AML-193 (cell line): ENCODE measurements at places on chromosomes 1 and 21.

DNA sequence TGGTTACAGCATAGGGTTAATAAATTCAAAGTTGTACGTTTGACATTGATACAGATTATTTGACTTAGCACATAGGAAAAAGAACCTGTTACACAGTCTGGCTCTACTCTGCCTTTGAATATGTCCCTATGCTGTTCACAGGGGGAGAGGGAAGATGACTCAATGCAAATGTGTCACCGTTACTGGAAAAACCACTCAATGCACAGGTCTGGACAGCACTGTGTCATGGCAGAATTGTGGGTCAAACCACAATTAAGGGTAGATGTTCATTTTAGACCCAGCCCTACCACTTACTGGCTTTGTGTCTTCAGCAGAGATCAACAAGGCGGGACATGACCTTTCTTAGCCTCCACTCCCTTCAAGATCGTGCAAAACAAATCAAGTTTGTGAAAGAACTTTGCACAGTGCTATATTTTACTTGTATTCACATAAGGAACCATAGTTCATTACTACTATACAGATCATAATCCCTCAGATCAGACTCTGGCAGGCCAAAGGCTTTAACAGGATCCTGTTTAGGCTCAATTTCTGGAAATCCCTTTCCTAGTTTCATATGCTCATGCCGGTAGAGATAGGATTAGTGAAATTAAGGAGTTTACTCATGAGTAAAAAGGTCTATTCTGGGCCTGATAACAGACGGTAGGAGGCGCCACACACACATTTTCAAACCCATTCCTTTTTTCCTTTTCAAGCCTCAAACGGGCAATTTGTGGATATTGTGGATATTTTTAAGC lies 22.1 kb downstream of the EIF2D start:
- no peak for DNase-seq

GRCh38 chr1:37888022-37888700 lies 28.8 kb upstream of the MTF1 start:
- no peak for DNase-seq

DNA sequence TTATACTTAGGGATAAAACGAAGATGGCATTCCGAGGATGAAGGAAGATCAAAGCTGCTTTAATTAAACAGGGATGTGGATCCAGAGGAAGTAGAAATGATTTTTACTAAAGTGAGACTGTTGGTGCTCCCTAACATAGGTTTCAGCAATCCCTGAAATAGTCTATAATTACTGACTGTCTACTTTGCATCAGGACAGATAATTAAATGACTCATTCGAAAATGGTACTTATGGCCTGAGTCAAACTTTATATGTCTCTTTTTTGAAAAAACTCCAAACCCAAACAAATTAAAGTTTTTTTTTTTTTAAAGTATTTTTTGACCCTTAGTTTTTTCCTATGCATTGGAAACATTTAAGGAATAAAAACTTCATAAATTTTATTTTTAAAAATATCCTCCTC lies 90.3 kb downstream of the LYST start:
- DNase-seq, result no peak

DNA sequence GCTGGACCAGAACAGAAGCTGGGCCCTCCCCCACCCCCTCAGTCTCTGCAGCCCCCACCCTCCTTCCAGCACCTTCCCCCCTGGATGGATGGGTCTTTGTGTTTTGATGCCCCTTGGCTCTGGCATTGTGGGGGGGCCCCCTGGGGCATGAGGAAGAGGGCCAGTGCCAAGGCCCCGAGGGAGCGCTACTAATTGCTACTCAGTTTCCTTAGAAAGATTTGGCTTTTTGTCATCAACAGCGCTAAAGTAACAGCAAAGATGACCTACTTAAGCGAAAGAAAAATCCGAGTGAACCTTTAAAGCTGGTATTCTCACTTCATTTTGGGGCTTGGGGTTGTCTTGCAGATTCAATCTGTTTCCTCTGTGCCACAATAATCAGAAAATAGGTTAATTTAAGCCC lies 63.5 kb downstream of the SKI start:
- no peak for DNase-seq

DNA sequence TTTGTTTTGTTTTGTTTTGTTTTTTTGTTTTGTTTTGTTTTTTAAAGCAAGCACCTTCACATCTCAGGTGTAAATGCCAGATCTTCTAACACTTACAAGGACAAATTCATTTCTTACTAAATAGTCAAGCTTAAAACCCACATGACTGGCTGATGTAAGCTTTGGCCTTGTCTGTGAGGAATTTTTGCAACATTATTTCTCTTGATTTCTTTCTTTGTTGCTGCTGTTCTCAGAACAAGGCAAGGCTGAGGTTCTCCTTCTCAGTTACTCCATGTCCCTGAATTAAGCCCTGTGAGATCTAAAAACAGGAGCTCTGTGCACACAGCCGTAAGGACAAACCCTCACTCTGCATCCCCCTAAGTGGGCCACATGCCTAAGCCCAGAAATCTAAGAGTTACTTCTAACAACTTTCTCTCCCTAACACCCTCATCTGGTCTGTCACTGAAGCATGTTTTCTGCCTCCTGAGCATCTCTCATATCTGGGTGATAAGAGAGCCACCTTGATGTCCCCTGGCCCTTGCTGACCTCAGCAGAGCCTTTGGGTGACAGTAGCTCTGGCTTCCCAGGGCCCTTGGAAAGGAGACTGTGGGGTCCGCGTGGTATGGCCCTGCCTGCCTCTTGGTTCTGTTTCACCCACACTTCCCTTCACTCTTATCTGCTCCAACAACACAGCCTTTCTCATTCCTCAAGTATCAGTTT lies 81.2 kb upstream of the HOOK1 start:
- no peak for DNase-seq

DNA sequence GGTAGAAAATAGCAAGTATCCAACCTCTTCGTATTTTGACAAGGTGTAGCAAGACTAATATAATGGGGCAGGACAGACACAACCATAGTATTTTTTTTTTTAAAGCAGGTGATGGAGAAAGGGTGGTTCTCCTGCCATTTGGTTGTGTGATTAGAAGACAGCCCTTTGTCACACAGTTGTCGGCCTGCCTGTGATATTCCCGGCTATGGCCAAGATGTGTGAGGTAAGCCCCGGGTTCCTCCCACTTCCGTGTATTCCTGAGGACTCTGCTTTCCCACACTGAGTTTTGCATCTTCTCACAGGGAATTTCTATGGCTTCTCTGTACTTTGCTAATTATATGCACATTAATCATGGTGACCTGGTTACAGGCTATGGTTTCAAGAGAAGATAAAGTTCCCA lies 35.9 kb downstream of the ZNF496 start:
- DNase-seq, result no peak

DNA sequence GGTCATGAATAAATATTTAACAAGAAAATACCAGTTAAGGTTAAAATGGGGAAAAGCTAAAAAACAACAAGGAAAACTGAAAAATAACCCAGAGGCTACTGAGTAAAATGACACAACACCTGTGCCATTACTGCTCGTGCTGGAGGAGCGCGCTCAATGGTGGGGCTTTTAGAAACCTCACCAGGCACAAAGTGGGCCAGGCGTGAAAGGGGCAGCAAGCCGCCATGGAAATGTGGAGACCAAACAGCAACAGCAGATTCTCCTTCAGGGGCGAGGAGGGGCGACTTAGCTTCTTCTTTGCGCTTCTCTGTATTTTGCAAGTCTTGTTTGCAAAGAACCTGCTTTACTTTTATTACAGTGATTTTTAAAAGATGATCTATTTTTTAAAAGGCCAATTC lies 18.9 kb upstream of the SPATC1L start:
- no peak for DNase-seq

GRCh38 chr1:26994787-26995517 lies 1.5 kb downstream of the TRNP1 start:
- no peak for DNase-seq

- DNase-seq, result no peak
These were observed 150.3 kb downstream of the PTGER3 start for GRCh38 chr1:70897273-70897672.

DNA sequence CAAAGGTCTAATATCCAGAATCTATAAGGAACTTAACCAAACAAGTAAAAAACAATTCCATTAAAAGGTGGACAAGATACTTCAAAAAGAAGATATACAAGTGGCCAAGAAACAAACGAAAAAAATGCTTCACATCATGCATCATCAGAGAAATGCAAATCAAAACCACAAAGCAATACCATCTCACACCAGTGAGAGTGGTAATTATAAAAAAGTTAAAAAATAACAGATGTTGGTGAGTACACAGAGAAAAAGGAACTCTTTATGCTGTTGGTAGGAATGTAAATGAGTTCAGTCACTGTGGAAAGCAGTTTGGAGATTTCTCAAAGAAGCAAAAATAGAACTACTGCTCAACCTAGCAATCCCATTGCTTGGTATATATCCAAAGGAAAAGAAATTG lies 218.6 kb downstream of the SLC44A5 start:
- DNase-seq, result no peak

- peak; percentile 83 for DNase-seq
These were observed 292.7 kb downstream of the TPR start for GRCh38 chr1:186082235-186082937.

- DNase-seq, result no peak
These were observed 103.5 kb downstream of the RGS7 start for GRCh38 chr1:241253471-241253870.

GRCh38 chr1:30411206-30411605 lies 312.2 kb downstream of the MATN1 start:
- no peak for DNase-seq

DNA sequence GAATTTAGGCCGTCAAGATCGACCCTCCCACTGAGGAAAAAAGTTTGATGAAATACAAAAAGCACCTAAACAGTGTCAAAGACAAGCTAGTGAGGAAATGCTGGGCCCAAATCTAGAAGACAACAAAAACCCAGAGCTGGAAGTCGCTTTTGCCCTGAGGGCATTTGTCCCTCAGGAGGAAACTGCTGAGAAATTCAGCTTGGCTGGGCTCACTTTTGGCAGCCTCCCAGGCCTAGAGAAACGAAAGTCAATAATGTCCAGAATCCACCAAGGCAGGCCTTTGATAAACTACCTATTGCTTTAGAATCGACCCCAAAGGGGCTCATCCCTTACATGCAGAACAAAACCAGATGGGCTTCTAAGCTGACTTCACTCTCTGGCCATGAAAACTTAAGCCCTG lies 38.9 kb downstream of the SYT2 start:
- no peak for DNase-seq

DNA sequence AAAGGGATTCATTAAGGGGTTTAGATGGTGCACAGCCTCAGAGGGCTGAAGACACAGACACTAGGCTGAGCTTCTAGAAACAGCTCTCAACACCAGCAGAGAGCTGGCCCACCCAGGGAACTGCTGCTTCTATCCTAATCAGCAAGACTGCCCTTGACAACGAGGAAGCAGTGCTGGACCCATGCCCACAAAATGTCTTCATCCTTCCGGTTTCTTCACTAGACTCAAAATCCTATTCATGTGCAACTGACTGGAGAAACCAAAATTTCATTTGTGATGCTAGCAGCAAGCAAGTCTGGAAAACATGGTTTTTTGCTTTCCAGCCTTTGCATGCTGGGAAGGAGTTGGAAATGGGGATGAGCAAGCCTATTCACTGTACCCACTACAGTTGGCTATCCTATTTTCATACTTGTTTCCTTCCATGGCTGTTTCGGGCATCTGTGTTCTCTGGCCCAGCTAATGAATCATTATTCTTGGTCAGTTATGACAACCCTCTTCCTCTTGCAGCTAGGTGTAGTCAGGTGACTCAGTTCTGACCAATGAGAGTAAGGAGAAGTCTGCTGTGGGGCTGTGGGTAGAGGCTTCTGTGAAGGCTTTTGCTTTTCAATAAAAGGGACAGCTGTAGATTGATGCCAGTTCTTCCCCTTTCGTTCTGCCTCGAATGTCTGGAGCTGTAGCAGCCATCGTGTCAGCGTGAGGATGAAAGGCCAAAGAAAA lies 14.6 kb upstream of the TMEM61 start:
- peak; percentile 88 for DNase-seq

DNA sequence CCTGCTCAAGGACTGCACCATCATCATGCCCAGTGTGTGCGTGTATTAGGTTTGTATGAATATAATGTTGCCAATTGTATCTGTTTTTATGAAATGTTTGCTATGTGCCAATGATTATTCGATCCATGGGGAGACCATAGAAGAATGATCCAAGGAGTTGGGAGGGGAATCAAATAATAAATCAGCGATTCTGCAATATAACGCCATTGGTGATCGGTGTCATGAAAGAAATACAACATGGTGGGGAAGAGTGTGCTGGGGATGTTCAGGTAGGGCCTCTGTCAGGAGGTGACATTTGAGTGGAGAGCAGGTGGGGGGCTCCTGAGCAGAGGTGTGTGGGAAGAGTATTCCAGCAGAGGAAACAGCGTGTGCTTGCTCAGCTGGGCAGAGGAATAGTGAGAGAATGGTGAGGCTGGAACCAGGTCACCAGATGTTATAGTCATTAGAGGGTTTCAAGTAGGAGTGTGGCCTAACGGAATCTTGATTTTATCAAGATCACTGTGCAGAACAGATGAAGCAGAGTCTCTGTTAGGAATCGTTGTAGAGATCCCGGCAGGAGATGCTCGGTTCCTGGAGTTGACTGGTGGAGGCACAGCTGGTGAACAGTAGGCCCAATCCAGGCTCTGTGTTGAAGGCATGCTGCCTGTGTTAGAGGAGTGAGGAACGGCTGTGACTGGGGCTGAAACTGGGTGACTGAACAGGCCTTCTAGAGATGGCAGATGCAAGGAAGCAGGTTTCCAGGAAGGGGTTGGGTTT lies 2.9 kb upstream of the ZNF496 start:
- DNase-seq, result no peak

DNA sequence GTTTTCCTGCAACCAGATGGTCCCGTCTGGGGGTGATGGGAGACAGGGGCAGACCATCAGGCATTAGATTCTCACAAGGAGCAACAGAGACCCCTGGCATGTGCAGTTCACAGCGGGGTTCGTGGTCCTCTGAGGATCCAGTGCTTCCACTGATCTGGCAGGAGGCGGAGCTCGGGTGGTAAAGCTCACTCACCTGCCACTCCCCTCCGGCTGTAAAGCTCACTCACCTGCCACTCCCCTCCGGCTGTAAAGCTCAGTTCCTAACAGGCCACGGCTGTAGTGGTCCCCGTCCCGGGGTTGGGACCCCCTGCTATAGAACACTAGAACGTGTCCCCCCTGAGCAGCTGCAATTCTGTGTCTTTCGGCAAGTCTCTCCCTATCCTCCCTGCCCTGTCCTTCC lies 4.6 kb downstream of the KRTAP10-12 start:
- DNase-seq, result no peak

DNA sequence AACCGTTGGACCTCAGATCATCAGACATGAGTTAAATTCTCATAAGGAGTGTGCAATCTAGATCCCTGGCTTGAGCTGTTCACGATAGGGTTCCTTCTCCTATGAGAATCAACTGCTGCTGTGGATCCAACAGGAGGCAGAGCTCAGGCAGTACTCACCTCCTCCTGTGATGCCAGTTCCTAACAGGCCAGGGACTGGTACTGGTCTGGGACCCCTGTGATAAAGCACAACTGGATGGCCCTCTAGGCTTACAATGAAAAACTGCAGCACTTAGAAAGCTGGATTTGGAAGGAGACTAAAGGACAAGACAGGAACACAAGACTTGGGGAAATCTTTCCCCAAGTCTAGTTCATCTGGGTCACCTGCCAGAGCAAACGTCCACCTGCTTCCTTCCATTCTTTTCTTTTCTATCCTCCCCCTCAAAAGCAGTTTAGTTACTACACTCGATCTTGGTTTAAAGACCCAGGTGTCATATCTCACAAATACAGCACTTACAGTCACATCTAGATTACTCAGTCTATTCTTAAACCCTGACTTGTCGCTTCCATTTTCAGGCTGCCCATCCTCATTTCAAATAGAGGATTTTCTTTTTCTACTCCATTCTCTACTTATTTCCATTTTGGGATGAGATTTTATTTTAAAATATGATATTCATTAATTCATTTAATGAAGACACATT lies 59.8 kb downstream of the PTPN14 start:
- no peak for DNase-seq

GRCh38 chr1:41242342-41243078 lies 404 bp upstream of the SCMH1 start:
- DNase-seq, result no peak
